Activated T-helper 9 cell treated with anti-CD3 and anti-CD28 coated beads, Interleukin-2, amount 50 U/mL, for 16 hours (primary cell): ENCODE measurements at places on chromosomes 4 and X.

DNA sequence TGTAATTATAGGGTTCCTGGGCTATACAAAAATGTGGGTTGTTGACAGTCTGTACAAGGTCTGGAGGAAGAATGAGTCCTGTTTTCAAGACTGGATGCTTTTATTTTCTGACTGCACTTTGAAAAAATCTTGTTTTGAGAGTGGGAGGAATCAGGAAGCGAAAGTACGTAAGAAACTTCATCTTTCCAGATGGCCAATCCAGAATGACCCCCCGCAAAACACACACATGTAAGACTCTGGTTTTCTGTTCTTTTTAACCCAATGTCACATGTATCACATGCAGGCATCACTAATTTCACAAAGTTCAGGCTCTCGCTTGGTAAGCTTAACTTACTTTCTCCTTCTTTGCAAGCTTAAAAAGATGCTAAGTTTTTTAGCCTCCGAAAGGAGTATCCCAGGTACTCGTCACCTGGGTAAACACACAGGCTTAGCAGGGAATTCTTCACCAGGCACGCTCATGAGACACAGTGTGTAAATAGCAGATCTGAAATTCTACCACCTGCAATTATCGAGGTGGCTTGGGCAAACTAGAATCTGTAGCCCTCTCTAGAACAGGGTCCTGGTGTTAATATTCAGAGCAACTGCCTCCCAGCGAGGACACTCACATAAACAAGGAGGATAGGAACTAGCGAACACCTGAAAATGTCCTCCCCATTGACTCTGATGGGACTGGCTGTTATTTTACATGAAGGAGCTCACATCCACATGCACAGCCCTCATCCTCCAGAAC, 90.7 kb downstream of the NSUN7 start:
- no peak for DNase-seq

- no peak for DNase-seq
Observed at GRCh38 chrX:153888344-153888743, 2.4 kb upstream of the L1CAM start.

DNA sequence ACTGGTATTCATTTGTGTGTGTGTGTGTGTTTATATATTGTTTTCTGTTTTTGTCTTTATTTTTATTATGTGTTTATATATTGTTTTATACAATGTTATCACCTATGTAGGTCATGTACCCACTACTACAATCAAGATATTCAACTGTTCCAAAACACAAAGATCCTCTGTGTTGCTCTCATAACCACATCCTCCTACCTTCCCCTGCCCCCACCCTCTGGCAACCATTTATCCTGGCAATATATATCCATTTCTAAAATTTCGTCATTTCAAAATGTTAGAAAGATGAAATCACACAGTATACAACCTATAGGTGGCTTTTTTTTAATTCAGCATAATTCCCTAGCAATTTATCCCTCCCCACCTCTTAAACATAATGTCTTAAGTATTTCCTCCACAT, 18.8 kb upstream of the RPL34 start:
- no peak for DNase-seq

- DNase-seq: peak; percentile 38
Observed at GRCh38 chr4:121706595-121707021, 9.8 kb upstream of the ANXA5 start.

- DNase-seq: no peak
Observed at GRCh38 chr4:175509320-175509719, 302.7 kb downstream of the GPM6A start.
